ENCODE measurements at places on chromosomes 2 and 18.

- no peak for DNase-seq
These were observed 244.1 kb downstream of the LPIN1 start for GRCh38 chr2:11990576-11990975.

DNA sequence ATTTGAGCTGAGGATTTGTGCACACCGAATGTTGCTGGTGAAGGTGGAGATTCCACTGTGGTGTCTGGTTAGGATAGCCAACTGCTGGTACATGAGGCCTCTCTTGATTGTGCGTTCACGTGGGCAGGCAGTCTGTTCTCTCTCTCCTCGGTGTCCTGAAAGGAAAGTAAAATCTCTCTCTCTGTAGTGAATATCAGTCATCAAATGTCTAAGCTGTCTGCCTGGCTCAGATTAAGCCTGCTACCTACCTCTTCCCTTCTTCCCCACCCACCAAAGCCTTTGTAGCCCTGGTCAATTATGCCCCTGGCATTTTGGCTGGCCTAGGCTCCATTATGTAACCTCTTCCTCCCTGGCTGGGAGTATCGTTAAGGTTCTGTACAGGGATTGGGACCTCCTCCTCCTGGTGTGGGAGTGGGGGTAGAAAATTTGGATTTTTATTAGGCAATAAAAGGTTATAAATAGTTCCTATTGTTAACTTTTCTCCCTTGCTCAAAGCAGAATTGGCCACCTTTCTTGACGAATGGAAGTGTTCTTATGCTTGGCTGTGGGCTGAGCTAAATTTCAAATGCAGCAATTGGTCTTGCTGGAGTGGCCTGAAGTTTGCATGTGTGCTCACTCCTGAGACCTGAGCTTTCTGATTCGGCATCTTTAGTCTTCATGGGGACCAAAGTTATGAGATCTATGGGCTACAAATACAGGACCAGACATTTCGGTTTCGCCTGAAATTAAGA, 148.8 kb downstream of the WDSUB1 start:
- DNase-seq, result no peak

GRCh38 chr2:171181064-171182049, 20.7 kb upstream of the TLK1 start:
- no peak for DNase-seq

GRCh38 chr18:51168026-51168742, 29.3 kb downstream of the MEX3C start:
- no peak for DNase-seq

GRCh38 chr18:3619746-3620145, 169.8 kb downstream of the TGIF1 start:
- DNase-seq, result no peak

Measured in lung microvascular endothelial cell (primary cell).